Stimulated activated CD8-positive, alpha-beta memory T cell treated with anti-CD3 and anti-CD28 coated beads, Interleukin-2, amount 100 ng/mL, for 48 hours (primary cell): ENCODE measurements at places on chromosomes 2 and 18.

DNA sequence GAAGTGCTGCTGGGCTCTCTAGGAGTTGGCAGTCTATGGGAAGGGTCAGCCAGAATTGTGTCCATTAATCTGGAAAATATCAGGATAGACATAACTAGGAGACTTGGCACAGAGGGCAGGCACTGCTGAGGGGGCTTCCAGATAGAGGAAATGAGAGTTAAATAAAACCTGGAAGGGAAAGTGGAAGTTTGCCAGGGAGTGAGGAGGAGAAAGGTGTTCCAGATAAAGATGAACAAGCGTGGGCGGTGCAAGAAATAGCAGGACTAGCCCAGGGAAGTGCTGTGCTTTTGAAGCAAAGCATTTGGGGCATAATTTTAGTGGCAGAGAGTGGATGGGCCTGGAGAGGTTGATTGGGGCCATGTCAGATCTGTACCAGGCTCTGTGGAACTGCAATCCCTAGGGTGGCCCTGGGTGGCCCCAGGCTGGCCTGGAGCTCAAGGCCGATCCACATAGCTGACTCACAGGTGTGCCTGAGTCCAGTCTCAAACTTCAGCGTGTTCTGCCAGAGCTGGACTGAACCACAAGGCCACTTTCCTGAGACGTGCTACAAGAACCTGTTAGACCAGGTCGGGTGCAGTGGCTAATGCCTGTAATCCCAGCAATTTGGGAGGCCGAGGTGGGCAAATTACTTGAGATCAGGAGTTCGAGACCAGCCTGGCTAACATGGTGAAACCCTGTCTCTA, 26.9 kb downstream of the GALM start:
- no peak for DNase-seq

DNA sequence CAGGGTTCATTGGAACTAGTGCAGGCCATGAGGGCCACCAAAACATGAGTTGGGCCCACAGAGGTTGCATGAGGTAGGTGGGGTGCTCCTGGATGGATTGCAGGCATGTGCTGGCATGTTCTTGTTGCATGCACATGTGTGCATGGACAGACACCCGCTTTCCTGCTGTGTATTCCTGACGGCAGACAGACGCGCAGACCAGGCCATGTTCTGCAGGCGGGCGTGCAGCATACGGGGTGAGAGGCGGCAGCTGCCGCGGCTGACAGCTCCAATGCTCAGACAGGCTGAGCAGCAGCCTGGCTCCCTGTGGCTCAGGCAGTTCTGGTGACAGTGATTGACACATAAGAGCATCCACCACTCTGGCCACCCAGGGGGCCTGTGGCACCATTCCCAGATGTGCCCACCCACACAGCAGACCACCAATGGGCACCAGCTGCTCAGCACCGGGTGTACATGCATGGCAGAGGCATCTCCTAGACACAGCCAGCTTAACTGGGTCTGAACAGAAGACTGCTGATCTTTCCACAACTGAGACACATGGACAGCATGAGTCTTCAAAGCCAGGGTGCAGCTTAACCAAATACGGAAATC, 21.2 kb downstream of the HS1BP3 start:
- no peak for DNase-seq

DNA sequence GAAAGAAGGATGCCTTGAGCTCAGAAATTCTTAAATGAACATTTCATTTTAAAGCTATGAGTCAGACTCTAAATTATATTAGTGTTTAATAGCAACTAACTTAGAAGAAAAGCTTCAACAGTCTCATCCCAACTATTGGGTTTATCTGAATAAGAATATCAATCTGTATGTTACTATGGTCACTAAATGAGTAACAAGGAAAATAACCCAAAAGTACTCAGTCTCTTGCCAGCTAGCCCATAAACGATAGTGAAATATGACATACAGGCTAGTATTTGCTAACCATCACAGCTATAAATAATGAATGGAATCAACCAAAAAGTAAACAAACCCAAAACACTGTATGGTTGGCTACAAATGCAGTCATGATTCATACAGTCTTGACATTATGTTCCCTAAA, 174.9 kb downstream of the RAB3GAP1 start:
- DNase-seq, result no peak

GRCh38 chr2:117834992-117835391, 20.5 kb downstream of the DDX18 start:
- DNase-seq, result no peak

DNA sequence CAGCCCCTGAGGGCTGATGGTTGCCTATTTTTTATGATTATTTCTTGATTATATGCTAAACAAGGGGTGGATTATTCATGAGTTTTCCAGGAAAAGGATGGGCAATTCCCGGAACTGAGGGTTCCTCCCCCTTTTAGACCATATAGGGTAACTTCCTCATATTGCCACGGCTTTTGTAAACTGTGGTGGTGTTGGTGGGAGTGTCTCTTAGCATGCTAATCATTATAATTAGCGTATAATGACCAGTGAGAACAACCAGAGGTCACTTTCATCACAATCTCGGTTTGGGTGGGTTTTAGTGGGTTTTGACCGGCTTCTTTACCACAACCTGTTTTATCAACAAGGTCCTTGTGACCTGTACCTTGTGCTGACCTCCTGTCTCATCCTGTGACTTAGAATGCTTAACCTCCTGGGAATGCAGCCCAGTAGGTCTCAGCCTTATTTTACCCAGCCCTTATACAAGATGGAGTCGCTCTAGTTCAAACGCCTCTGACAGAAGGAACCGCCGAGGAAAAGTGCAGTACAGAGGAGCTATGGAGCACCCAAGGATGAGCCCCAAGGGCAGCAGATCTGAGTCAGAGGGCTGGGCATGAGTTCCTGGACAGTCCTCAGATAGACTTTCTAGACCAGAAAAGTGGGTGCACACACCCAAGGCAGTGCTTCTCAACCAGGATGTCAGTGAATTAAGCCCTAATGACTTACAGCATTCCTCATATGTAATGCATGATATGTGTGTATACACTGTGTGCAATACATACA, 37.1 kb upstream of the ASAP2 start:
- DNase-seq, result no peak

- no peak for DNase-seq
Observed at GRCh38 chr2:126898636-126899035, at the start of gene TEX51. TSS of gene TEX51 (plus strand) at chr2:126898890. CDS start at chr2:126898919, 29 bp downstream.

DNA sequence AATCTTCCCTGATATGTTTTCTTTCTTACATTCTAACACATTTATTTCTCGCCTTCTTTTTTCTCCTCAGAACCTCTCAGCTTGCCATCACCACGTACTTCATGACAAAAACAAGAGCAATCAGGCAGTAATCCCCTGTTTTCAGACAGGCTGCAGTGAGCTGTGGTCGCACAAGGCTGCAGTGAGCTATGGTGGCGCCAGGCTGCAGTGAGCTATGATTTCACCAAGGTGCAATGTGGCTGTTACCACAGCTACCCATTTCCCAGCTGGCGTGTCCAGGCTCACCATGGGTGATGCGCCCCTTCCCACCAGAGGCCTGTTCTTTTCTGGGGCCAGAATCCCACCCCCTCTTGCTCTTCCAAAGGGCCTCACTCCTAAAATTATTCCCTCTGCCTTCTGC, 25.8 kb downstream of the TCF23 start:
- no peak for DNase-seq

DNA sequence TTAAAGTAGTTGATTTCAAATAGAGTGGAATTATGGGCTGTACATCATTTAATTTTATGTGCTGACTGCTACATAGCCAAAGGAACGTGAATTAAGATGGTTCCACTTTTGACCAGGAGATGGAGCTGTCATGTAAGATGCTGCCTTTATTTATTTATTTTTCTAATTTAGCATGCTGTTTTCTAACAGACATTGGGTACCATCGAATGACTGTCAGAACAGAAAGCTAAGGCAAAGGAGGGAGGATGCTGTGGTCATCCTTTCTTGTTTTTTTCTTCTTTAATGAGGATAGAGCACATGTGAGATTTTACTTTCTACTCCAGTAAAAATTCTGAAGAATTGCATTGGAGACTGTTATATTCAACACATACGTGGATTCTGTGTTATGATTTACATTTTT, at the start of gene SCN2A:
Gene SCN2A (plus strand): TSS at position 185 of the 400 bp plus-strand sequence. CDS start 56,410 bp downstream, outside the sequence.
- DNase-seq, result no peak

DNA sequence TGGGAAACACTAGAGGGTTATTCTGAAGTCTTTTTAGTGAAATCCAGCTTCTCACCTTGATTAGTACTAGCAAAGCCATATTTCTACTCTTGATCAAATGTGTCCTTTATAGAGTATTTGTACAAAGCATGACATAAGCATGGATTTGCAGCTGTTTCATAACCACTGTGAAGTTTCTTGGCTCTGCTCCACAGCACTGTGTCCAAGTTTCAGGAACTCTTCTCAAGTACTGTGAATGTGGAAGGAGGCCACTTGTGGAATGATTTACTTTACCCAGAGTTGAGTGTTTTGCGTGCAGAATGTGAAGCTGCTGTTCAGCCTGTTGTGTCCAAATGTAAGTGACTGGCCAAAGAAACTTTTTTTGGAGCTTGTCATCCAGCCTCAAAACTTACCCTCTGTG, 16.2 kb upstream of the MAPRE2 start:
- no peak for DNase-seq

DNA sequence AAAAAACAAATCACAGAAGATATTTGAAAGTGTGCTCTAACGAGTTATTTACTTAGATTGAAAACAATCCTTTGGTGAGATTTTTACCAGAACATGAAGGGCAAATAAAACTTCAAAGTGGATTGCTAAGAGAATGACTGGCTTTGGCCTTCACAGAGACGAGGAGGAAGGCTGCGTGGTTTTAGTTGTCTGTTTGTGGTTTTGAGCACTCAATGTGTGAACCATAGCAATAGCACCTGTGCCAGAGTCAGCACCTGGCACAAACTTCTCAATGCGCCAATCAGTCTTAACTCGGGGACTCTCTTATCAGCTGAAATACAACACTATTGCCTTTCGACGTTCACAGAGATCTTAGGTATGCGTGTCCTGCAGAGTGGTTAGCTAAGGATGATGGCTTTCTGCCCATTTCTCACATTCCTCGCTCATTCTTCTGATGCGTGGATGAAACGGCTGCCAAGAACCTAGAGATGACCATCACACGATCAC, 70.0 kb downstream of the MBP start:
- no peak for DNase-seq

- no peak for DNase-seq
Observed at GRCh38 chr2:228522276-228522675, 340.8 kb upstream of the SPHKAP start.

DNA sequence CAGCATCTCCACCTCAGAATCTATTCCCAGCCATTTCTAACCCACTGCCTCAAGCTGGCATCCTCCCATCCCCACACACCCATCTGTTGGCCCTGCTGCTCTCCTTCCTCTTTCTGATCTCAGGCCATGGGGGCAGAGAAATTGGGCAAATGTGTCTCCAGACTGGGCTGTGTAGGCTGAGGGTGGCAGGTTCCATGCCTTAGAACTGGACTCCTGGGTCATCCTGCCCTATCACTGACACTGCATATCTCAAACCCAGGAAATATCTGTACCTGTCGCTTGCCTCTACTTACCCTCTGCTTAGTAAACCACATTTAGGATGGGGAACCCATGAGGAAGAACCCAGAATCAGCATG, 1.8 kb downstream of the WNT10A start:
- DNase-seq, result no peak

DNA sequence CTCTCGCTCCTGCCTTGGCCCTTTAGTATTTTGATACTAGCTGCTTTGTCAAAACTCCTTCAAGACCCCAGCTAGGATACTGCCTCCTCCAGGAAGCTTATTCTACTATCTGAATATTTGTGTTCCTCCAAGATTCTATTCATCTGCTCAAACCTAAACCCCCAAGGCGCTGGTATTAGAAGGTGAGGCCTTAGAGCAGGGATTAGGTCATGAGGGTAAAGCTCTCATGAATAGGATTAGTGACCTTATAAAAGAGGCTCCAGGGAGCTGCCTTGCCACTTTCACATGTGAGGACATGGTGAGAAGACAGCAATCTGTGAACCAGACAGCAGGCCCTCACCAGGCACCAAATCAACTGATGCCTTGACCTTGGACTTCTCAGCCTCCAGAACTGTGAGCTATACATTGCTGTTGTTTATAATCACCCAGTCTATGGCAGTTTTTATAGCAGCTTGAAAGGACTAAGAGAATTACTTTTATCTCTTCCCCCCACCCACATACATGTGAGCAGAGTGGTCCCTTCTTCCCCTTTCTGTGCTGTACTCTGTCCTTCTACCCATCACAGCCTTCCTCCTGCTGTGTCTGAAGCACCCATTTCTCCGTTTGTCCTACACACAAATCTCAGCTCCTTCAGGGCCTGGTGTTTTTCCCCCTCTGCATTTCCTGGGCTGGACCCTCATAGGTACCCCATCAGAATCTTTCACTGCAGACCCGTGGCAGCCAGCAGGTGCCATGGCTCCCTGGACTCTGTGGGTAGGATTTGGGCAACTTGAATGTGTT, 54.5 kb downstream of the HS1BP3 start:
- no peak for DNase-seq

GRCh38 chr2:179626261-179626660, 235.2 kb downstream of the ZNF385B start:
- no peak for DNase-seq

- no peak for DNase-seq
Observed at GRCh38 chr2:77398970-77399600, 123.1 kb downstream of the LRRTM4 start.

DNA sequence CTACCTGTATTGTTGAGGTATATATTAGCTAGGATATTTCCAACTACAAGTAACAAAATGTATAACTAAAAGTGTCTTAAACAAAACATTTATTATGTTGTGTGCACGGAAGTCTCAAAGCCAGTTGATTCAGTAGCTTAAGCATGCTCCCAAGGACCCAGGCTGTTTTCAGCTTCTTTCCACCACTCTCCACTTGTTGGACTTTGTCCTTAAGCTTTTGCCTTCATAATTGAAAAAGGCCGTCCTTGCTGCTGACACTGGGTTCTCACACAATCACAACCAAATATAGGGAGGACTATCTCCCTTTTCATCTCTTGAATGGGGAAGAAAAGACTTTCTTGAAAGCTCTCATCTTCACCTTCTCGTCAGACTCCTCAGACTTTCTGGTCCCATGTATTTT, 12.2 kb upstream of the NEMP2 start:
- DNase-seq, result no peak

DNA sequence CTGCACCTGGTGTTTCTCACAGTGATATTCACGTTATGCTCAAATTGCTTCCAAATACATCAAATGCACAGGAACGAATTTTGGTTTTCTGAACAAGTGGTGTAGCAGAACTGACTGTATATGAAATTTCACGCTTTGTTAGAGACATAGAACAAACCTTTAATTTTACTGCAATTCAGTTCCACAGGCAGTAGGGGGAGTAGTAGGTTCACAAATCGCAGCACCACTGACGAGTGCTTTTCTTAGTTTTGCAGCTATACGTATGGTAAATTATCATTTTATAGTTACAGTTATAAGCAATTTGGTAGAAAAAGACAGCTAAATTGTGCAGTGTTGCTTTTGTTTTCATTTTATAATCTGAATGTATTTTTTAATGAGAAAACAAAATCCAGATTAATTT, 113.3 kb downstream of the KIAA1328 start:
- no peak for DNase-seq

- no peak for DNase-seq
Observed at GRCh38 chr18:67273288-67273687, 243.2 kb downstream of the DSEL start.

- no peak for DNase-seq
Observed at GRCh38 chr18:60413944-60414547, 41.5 kb upstream of the MC4R start.
